Activated naive CD8-positive, alpha-beta T cell treated with anti-CD3 and anti-CD28 coated beads, Interleukin-2, amount 50 U/mL, for 16 hours (primary cell): ENCODE measurements at places on chromosomes 7 and 10.

DNA sequence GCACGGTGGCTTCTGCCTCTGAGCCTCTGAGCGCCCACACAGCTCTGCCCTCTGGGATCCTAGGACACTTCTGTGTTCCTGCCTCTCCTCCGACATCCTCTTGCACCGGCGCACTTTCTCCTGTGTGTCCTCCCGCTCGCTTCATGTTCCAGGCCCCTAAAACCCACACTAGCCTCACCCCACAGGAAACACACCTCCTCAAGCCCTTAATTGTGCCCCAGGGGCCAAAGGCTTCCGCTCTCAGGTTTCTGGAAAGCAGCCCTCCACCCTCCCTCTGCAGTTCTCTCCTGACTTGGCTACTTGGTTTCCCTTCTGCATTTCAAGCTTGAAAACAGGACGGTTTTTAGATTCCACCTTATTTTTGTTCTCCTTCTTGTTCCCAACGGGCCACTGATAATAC, 7.3 kb downstream of the GFRA1 start:
- no peak for DNase-seq

GRCh38 chr10:27512548-27512947, 8.4 kb downstream of the RAB18 start:
- DNase-seq = no peak

- no peak for DNase-seq
Measured at GRCh38 chr7:11436773-11437524, 395.0 kb downstream of the THSD7A start.

DNA sequence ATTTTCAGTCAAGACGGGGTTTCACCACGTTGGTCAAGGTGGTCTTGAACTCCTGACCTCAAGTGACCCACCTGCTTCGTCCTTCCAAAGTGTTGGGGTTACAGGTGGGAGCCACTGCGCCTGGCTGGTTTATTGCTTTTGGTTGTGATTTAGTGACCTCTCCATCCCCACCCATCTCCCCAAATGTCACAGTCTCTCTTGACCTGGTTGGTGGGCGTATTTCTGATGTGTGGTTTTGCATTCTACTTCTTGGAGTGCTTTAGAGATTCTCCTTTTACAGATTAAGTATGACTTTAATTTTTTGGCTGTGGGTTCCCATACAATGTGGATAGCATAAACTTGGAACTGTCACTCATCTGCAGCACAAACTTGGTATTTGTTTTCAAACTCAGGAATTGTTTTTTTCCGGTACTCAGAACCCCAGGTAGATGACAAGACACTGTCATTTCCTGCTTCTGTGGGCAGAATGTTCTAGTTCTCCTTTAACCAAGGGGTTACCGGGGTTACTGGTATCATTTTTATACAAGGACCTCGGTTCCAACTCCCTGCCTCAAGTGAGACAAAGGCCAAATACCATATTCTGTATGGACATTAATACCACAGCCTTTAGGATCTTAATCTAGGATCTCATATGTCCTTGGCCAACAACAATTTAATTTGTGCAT, 50.5 kb downstream of the MRC1 start:
- no peak for DNase-seq

DNA sequence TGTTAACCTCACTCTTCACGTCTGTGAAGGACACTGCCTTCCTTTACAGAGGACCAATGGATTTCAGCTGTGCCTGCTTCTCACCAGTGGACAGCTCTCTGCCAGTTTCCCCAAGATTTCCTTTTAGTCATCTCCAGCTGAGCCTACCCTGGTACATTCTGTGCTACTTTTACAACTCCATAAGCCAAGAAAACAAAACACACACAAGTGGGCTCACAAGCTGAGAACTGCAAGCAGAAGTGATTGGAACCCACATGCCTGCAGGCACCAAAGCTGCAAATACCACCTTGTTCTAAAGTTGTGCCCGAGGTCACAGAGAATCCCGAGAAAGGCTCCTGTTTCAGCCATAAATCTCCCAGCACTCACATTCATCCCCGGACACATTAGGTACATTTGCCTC, 636.8 kb downstream of the PHTF2 start:
- DNase-seq = no peak

- no peak for DNase-seq
Measured at GRCh38 chr7:117011419-117012260, 58.3 kb downstream of the ST7 start.

- DNase-seq = no peak
Measured at GRCh38 chr7:26008428-26008827, 143.6 kb upstream of the NFE2L3 start.

DNA sequence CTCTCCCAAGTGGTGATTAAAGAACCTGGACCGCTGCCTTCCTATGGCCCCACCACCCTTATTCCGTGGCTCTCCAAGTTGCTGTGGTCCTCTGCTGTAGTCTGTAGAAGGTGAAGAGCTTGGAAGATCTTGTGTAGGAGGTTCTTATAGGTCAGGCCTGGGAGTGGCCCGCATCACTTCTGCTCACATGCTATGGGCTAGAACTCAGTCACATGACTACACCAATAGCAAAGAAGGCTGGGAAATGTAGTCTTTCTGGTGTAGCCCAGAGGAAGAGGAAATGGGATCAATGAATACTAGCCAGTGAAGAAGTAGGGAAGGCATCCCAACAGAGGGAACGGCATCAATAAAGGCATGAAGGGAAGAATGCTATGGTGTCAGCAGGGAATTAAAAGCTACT, 41.3 kb upstream of the AOAH start:
- no peak for DNase-seq

DNA sequence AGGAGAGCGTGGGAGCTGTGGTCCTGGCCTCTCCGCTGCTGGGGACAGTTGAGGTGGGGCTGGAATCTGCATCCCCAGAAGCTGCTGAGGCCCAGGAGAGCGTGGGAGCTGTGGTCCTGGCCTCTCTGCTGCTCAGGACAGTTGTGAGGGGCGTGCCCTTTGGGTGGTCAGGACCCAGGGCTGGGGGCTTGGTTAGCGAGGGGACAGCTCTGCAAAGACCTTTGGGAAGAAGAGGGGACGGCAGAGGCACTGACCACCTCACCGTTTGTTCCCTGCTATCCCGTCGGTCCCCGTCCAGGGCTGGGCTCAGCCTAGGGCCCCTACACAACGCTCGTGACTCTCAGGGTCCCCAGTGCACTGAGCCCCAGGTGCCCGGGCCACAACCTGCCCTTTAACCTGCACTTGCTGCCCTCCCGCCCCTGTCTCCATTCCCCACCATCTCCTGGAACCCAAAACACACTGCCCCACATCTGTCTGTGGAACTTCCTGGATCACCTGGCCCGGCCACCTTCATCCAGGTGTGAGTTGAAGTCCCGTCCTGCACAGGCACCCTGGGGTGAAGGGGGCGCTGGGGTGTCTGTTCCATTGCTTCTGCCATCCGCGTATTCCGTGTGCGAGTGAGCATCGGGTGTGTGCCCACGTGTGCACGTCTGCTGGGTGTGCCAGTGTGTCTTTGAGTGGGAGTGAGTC, 14.1 kb downstream of the FOXL3 start:
- DNase-seq = no peak

GRCh38 chr10:68828833-68829232, 1.5 kb downstream of the STOX1 start:
- DNase-seq = no peak

GRCh38 chr7:19117870-19118608, 603 bp upstream of the TWIST1 start:
- DNase-seq = no peak

DNA sequence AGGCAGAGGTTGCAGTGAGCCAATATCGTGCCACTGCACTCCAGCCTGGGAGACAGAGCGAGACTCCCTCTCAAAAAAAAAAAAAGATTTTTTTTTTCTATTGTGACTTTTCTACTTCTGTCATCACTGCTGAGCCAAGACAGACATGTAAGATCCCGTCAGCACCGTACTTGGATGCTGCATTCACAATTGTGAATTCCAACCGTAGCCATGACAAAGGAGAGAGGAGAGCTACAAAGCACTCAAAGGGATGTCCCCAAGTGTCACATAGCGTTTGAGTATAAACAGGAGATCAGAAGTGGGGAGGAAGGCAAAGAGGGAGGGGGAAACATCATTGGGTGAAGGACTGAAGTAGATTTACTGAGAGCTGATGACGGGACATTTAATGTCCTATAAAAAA, 144.2 kb downstream of the PRPF18 start:
- DNase-seq = no peak

- no peak for DNase-seq
Measured at GRCh38 chr10:52469970-52470705, 156.1 kb downstream of the DKK1 start.

- no peak for DNase-seq
Measured at GRCh38 chr10:32412499-32412853, 33.5 kb upstream of the CCDC7 start.
